Stimulated activated CD8-positive, alpha-beta memory T cell treated with anti-CD3 and anti-CD28 coated beads, Interleukin-15, amount 100 ng/mL, for 4 hours (primary cell): ENCODE measurements at places on chromosomes 7 and 10.

- DNase-seq, result no peak
Observed at GRCh38 chr7:3280445-3280844, 20.6 kb upstream of the SDK1 start.

DNA sequence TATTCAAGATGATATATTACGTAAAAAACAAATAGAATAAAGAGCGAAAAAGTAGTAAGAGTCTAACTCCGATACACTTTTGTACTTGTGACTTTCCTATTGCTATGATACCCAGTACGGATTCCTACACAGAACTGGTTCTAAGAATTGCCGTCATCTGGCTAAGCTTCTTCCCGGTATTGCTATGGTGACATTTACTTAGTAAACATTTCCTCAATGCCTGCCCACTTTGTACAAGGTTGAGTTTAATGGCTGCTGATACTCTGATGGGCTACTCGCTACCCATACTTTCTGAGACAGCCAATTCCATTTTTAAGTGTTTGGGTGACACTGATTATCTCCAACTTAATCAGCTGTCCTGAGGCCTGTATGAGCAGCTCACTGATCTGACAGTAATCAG is 55.6 kb downstream of the OSBPL3 start:
- DNase-seq, result no peak

DNA sequence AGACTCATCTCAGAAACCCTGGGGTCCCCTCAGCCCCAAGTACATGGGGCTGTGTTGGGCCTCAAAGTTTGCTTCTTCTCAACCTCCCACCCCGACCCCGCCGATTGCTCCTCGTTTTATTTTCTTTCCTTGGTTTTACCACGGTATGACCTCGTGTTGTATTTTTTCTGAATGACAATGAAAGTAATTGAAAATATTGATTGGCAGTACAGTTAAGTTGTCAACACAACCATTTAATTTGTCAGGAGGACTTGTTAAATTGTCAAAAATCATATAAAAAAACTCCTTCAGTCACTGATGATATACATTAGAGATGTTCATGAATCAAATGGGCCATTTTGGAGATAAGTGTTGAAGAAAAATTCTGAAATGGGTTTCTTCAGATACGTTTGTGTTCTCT is 520.7 kb downstream of the LRMDA start:
- no peak for DNase-seq

DNA sequence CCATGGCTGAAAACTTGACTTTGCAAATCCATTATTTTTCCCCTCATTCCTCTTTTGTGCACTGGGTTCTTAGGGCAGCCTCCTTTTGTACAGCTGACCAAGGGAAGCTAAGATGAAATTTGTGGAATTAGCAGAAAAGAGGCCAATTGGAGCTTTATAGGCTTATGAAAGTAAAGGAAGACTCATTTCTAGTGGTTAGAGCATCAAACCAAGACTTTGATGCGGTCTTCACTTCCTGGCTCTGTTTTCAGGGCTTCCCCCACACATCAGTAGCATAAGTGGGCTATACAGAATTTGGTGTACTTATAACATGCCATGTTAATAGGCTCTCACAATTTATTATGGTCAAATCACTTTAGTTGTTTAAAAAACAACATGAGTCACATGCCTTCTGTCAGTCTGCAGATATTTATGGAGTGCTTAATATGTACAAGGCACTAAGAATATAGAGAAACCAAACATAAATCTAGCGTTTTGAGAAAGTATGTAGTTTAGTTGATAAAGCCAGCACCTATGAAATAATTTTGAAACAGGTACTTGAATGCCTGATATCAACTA is 5.7 kb downstream of the AUTS2 start:
- no peak for DNase-seq

DNA sequence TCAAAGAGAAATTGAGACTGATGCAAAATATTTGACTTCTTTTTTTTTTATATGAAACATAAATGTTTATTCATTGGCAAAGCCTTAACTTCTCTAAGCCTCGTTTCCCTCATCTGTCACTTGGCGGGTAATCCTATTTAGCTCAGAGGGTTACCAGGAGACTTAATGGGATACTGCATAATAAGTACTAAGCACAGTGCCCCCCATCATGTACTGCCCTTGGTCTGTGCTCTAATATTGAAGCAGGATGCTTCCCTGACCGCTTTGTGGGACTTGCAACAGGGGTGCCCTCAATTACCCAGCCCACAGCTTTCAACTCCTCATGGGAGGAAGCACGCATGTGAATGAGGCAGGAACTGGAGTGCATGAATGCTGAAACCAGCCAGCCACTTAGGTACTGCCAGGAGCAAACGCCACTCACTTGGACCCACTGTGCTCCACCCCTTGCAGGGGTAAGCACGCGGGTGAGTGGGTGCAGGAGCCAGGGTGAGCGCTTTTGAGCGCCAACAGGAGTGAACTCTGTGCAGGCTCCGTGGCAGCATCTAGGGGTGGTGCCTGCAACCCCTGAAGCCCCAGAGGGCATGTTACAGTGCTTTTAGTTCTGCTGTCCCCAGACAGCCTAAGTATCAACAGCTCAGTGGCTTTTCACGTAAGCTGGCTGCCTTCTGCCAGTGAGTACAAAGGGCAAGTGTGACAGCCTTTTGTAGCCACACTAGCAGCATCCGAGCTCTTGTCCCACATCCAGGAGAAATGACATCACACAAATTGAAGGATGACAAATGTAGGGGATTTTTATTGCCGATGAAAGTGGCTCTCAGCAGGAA is 209.8 kb upstream of the C7orf33 start:
- no peak for DNase-seq

GRCh38 chr10:86164960-86165630 is 201.5 kb downstream of the GRID1 start:
- no peak for DNase-seq

DNA sequence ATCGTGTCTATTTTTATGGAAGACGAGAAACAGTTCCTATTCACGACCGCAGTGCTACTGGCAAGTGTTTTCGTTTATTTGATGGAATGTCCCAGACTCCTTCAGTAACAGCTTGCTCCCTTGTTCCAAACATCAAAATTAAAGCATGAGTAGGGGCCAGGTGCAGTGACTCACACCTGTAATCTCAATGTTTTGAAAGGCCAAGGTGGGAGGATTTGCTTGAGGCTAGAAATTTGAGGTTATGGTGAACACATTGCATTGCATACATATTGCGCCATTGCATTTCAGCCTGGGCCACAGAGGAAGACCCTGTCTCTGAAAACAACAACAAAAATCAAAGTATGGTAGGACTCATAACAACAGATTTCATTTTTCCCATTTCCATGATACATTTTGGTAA is 22.8 kb downstream of the PTTG1IP2 start:
- DNase-seq, result no peak
